Glomerular endothelial cell (primary cell): ENCODE measurements at places on chromosomes 1 and 21. TPM values are rescaled to one million over a fixed set of nuclear protein-coding genes. Genes with fewer than 3 reads are reported as not detected.

- no peak for DNase-seq
Measured at GRCh38 chr1:95954585-95954984, 720.6 kb downstream of the RWDD3 start.

- DNase-seq = no peak
Measured at GRCh38 chr1:246659594-246660140, 64.5 kb upstream of the SCCPDH start.

DNA sequence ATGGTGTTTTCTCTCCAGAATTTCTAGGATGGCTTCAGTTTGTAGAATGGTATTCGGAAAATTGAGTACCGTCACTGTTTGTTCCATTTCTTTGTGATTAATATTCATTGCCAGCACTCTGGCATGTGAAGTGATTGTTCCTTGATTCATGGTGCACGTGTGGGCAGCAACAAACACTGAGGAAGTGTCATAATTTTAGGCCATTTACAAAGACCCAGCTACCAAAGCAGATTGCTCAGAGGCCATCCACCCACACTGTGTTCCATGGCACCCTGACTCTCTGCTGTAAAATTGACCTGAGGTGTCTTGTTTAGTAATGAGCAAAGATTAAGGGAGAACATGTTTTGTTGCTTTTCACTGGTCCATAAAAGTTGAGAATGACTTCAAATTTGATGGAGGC is 250.9 kb upstream of the FMN2 start:
- DNase-seq = no peak

GRCh38 chr1:6962996-6963911 is 178.0 kb downstream of the CAMTA1 start:
- DNase-seq = no peak

Gene OLIG2
- not detected in 2 replicates for total RNA-seq
